Colonic mucosa (tissue), 4 donors: ENCODE measurements at places on chromosomes 16 and 17. TPM values are rescaled to one million over a fixed set of nuclear protein-coding genes. Genes with fewer than 3 reads are reported as not detected.
A peak's percentile ranks its signal among the peaks of the same experiment; 100 is the strongest.

MMP2 gene
- total RNA-seq, result 32.8 TPM

TRIM47 gene
- 71.5 TPM for total RNA-seq

SSTR5 gene
- 0.24 TPM for total RNA-seq

TBC1D28 gene
- total RNA-seq, result not detected

TMC5 gene
- 113 TPM for total RNA-seq

LHX1 gene
- total RNA-seq, result not detected

TAOK1 gene
- 57.1 TPM for total RNA-seq

AXIN2 gene
- 41.6 TPM for total RNA-seq

TPSD1 gene
- total RNA-seq, result 0.64 TPM

PLEKHM1 gene
- 50.7 TPM for total RNA-seq

AIPL1 gene
- total RNA-seq, result not detected

PPP1R9B gene
- total RNA-seq, result 43.2 TPM

TBC1D3H gene
- not detected for total RNA-seq

SLC26A11 gene
- total RNA-seq, result 9.3 TPM

GRCh38 chr17:44374306-44375195, 10.9 kb upstream of the FAM171A2 start:
- DNase-seq, result peak; percentile 45

- DNase-seq, result no peak
These were observed 240.1 kb upstream of the AXIN2 start for GRCh38 chr17:65801513-65801912.

- DNase-seq, result no peak
These were observed 156.7 kb downstream of the HAPSTR1 start for GRCh38 chr16:9248162-9248561.

DNA sequence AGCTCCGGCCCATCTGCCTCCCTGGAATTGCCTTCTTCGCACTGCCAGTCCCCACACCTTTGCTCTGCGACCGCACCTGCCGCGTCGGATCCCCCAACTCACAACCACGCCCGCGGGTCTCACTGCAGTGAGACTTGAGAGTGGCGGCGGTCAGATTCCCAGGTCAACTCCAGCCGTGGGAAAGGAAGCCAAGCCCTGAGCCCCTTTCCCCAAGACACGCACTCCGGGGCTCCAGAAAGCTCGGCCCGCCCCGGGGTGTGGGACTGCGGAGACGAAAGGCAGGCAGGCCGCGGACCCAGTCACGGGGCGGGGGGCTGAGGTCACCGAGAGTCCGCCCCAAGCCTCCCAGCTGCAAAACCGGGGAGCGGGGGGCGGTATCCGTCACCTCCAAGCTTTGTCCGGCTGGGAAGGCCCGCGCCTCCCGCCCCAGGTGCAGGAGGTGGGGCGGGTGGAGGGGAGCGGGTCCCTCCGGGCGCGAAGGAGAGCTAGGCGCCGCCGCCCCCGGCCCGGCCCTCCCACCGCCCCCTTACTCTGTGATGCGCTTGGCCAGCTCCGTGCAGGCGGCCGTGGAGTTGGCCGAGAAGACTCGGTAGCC, 615 bp downstream of the PRPSAP1 start:
- DNase-seq, result peak; percentile 33

GRCh38 chr16:14635395-14636165, 2.8 kb downstream of the BFAR start:
- no peak for DNase-seq

DNA sequence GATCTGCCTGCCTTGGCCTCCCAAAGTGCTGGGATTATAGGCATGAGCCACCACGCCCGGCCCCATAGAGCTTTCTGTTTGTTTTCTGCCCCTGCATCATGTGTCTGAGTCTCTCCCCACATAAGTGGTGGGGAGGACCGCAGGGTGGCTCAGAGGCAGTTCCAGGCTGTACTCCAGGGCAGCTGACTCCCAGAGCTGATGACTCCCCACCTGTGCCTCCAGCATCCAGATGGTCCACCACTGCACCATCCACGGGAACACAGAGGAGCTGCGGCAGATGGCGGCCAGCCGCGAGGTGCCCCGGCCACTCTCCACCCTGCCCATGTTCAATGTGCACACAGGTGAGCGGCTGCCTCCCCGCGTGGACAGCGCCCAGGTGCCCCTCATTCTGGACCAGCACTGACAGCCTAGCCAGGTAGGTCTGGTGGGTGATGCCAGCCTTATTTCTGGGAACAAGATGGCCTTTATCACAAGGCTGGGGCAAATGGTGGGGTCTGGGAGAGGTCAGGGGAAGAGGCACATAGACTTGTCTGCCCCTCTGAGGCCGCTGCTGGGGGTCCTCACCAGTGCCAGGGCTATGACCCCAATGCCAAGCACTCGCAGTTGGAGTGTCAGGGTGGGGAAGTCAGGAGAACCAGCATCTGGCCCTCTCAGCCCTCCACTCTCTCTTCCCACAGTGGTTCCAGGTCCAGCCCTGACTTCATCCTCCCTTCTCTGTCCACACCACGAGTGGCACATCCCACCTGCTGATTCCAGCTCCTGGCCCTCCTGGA, 9.4 kb downstream of the SGCA start:
- no peak for DNase-seq

GRCh38 chr16:47886631-47887415, 269.0 kb downstream of the ABCC12 start:
- DNase-seq, result no peak

- DNase-seq, result no peak
These were observed 235.8 kb upstream of the NLRP1 start for GRCh38 chr17:5819921-5820685.

- DNase-seq, result peak; percentile 20
These were observed 370.2 kb upstream of the MAF start for GRCh38 chr16:79970551-79971236.

- DNase-seq, result no peak
These were observed 7.7 kb downstream of the GINS3 start for GRCh38 chr16:58399718-58400633.

- no peak for DNase-seq
These were observed 10.4 kb downstream of the RAI1 start for GRCh38 chr17:17691468-17692263.

DNA sequence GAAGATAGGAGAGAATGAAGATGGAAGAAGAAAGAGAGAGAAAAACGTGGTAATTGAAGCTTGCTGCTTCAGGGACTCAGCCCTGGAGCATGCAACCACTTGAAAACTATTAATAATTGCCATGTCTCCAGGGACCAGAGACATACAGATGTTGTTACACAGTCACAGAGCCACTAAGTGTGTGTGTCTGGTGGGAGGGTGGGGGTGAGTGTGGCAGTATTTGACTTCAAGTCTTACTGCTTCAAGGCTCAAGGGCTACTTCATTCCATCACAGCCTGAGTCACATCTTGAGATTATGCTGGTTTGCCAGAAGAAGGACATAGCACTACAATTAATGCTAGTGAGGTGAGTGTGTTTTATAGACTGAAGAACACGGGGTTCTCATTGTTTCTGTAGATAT, 202.2 kb downstream of the CDH8 start:
- DNase-seq, result no peak

DNA sequence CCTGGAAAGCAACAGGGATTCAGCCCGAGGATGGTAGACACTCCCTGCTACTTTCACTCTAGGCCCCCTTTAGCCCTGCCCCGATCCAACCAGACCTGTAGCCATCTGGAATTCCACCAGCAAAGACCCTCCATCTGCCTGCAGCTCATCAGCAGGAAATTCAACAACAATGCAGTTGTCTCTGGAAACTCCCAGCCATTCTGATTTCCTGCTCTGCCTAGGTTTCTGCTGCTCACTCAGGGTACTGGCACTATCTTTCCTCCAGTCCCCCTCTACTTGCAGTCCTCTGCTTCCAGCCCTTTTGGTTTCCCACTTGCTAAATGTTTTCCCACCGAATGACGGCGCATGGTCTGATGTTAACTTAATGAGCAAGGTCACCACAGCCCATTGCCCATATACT, 2.7 kb upstream of the SP6 start:
- DNase-seq, result no peak

DNA sequence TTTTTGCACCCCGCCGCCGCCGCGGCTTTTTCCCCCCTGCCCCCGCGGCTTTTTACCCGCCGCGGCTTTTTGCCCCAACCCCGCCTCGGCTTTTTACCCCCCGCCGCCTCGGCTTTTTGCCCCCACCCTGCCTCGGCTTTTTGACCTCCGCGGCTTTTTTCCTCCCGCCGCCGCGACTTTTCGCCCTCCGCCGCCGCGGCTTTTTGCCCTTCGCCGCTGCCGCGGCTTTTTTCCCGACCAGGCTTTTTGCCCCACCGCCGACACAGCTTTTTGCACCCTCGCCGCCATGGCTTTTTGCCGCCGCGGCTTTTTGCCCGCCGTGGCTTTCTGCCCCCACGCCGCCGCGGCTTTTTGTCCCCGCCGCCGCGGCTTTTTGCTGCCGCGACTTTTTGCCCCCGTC, 137.0 kb upstream of the TP53TG3D start:
- no peak for DNase-seq

DNA sequence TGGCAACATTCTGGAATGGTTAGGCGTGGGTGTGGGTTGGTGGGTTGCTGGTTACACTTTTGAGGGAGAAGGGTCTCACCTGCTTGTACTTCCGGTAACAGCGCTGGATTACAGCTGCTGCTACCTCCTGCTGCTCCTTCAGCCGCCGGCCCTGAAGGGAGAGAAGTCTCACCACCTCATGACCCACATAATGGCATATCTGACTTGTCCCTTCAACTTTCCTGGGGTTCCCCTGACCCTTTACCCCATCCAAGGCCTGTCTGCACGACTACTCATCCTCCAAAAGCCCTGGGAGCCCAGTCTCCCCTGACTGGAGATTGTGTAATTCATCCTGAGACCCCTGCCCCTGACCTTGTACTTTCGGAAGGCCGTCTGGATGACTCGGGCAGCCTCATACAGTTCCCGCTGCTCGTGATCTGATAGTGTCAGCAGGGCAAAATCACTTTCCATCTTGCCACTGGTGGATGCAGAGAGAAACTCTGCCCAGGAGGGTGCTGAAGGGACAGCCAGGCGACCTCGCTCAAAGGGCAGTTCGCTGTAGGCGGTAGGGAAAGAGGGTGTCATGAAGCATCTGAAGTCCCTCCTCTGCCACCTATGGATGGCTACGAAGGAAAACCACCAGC, 2.0 kb upstream of the SPAG7 start:
- no peak for DNase-seq

DNA sequence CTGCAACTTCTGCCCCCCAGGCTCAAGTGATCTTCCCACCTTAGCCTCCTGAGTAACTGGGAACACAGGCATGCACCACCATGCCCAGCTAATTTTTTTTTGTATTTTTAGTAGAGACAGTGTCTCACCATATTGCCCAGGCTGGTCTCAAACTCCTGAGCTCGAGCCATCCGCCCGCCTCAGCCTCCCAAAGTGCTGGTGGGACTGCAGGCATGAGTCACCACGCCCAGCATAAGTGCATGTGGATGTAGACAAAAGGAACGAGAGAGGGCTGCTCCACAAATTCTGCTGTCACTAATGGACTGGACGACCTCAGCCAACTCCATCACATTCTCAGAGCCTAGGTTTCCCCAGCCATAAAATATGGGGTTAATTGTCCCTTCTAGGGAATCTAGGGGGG, 7.7 kb upstream of the SP2 start:
- DNase-seq, result no peak

- no peak for DNase-seq
These were observed 34.5 kb downstream of the SDK2 start for GRCh38 chr17:73609758-73610157.

DNA sequence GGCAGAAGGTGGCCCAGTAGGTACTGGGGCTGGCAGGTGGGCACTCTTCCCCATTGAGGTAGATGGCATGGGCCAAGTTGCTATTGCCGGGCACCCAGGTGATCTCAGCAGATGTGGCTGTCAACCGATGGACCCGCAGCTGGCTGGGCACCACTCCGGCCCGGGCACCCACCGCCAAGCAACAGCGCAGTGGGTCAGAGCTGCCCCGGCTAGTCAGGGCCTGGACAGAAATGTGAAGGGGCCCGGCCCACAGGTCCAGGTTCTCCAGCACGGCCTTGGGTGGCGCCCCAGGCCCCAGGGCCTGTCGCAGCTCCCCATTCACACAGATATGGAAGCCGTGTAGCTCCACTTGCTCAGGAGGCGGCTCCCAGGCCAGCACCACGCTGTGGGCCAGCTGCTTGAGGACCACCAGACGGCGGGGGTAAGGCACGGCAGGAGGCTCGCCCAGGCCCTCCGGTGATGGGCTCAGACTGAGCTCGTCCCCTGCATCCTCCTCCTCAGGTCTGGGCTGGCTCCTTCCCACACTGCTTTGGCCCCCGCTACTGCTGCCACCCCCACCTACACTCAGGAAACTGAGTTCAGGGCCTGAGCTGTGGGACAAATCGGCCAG, 16.5 kb downstream of the TSPOAP1 start:
- no peak for DNase-seq

GRCh38 chr17:55090079-55090492, 121.5 kb downstream of the STXBP4 start:
- no peak for DNase-seq

GRCh38 chr17:78822552-78822951, 18.1 kb downstream of the USP36 start:
- DNase-seq, result no peak

DNA sequence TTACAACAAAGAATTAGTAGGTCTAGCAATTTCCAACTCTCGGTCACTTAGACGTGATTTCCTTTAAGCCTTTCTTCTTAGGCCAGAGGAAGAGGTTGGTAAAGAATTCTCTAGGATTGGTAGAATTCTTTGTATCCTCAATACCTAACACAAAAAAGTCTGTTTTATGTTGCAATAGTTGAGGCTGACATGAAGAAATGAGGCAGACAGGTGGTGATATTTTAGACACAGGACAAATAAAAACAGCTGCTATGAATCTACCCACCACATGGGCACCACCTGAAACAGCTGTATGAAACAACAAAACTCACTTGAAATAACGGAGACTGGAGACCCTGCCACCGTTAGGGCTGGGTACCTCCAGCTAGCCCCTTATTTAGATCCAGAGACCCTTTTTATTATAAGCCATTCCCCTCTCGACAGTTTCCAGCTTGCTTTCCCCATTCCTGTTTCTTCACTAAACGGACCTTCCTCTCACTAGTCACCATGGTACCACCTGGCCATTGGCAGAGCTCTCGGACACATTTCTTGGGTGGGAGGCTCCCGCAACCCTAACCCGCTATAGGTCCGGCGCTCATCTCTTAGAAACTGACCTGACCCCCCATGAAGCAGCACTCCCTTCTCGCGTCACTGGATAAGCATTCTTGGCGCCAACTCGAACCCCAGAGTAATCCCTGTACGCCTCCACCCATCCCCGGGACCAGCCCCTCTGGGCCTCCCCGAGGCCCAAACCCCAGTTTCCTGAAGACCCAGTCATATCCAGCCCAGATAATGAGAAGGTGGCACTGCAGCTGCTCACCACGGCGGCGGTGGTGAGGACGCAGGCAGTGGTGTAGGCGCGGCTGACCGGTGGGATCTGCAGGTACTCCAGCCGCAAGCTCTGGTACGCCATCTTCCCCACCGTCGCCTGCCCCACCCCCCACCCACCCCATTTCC, at the start of gene DERL2:
DERL2 (minus strand) TSS at position 909 of the 936 bp plus-strand sequence; CDS start at position 892, 17 bp downstream.
- peak; percentile 39 for DNase-seq

GRCh38 chr17:13346081-13346533, 255.6 kb downstream of the HS3ST3A1 start:
- DNase-seq, result no peak
